ENCODE measurements at places on chromosomes 7 and 10.

DNA sequence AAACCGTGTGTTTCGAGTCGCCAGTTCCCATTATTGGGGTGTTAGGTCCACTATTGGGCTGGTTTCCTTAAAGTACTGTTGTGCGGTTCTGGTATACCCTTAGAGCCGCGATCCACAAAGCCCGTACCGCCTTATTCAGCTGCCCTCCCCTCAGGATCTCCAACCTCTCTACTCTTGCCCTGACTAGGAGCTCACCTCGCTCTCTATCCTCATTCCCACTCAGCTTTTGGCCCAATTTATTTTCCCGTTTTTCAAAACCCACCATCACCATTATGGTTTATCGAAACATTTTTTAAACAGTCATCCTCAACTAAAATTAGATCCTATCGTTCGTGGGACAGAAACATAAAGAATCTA, 461 bp upstream of the ETV1 start:
- no peak for DNase-seq

DNA sequence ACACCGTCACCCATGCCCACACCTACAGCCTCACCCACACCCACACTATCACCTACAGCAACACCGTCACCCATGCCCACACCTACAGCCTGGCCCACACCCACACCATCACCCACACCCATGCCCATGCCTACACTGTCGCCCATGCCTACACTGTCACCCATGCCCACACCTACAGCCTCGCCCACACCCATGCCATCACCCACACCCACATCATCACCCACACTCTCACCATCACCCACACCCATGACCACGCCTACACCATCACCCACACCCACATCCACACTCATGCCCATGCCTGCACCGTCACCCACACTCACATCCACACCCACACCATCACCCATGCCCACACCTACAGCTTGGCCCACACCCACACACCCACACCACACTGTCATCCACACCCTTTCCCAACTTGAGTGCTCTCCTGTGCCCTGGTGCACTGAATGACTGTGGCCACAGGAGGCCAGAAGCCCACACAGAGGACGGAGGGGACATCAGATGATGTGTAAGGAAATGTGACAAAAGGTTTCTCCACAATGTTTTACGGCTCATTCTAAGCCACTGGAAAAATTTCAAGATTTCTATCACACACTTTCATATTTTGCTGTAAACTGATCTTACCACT, 153.3 kb downstream of the WDR37 start:
- no peak for DNase-seq

- DNase-seq: no peak
These were observed 1037.0 kb downstream of the CNTNAP2 start for GRCh38 chr7:147153571-147153970.

DNA sequence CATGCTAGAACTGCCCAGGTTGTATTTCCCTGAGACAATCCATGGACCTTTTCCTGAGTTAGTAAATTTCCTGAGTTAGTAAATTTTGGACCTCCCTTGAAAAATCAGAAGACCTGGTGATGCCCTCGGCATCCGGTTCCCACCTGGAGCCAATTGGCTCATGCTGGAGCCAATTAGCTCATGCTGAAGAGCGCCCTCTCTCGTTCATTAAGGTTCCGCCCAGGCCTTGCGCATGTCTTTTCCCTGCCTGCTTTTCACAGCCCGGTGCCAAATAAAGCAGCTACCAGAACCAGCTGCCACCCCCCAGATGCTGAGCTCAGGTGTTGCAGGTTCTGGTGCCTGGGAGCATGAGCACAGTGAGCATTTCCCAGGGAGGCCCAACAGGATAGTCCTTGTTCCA, 96.2 kb downstream of the APBB1IP start:
- no peak for DNase-seq

DNA sequence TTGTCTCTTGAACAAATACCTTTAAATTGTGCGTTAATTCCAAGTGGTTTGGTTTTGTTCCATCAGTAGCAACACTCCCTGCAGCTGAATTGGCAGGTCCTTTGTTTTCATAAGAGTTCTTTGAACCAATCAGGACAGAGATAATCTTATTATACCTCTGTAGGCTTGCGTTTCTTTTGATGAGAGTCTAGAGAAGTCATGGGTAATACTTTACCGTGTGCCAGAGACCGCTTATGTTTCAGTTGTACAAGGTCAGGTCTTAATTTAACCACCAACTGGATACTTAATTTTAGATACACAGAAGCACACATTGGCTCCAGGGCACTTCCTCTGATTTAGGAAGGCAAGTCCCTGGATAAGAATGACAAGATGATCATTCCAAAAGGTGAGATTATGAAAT, at the start of gene ASB15:
Gene ASB15, plus strand, starts transcription at position 292 of the 400 bp plus-strand sequence. CDS start 12,682 bp downstream, outside the sequence.
- DNase-seq: no peak
